Stimulated activated CD8-positive, alpha-beta memory T cell treated with anti-CD3 and anti-CD28 coated beads, Interleukin-4, amount 100 ng/mL, for 4 hours (primary cell): ENCODE measurements at places on chromosomes 6 and 20.

- DNase-seq: no peak
Observed at GRCh38 chr20:51345601-51346101, 196.9 kb downstream of the NFATC2 start.

DNA sequence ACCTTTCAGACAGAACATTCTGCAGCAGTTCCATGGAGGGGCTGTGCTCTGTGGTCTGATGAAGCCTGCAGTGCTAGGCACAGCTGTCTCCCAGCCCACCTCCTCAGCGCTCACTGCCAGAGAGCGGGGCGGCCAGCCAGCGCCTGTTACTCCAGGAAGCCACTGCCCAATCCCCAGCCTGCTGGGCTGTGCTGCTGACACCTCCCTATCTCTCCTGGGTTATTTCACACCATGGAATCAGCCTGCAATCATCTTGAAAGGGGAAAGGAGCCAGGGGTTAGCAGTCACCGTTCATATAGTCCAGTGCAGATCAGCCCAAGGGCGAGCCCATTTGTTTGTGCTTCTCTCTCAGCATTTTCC is 46.3 kb upstream of the NHSL1 start:
- DNase-seq: no peak

- DNase-seq: no peak
Observed at GRCh38 chr6:38846844-38847243, 131.7 kb downstream of the DNAH8 start.

- no peak for DNase-seq
Observed at GRCh38 chr6:142846883-142847287, 98.1 kb downstream of the HIVEP2 start.

DNA sequence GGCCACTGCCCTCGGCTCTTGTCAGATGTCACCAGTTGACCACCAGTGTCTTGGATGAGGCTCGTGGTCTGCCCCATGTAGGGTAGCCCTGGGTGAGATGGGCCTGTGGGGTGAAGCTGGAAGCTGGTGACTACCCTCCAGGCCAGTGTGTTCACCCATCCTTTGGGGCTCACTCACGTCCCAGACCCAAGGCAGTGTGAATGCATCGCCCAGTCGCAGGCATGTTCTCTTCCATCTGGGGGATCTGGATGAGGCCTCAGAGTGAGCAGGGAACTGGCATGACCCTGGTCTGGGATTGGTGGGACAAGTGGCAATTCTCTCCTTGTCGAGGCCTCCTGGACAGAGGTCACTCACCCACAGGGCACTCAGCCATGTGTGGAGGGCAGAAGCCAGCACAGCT is 120.1 kb upstream of the PHACTR3 start:
- DNase-seq: no peak
